ENCODE measurements at places on chromosomes 7 and 10.

GRCh38 chr7:12647364-12648219, 39.8 kb upstream of the ARL4A start:
- no peak for DNase-seq

- DNase-seq, result no peak
Observed at GRCh38 chr7:46604241-46604661, 683.2 kb upstream of the IGFBP3 start.

- no peak for DNase-seq
Observed at GRCh38 chr10:28774051-28774995, 97.0 kb downstream of the BAMBI start.

DNA sequence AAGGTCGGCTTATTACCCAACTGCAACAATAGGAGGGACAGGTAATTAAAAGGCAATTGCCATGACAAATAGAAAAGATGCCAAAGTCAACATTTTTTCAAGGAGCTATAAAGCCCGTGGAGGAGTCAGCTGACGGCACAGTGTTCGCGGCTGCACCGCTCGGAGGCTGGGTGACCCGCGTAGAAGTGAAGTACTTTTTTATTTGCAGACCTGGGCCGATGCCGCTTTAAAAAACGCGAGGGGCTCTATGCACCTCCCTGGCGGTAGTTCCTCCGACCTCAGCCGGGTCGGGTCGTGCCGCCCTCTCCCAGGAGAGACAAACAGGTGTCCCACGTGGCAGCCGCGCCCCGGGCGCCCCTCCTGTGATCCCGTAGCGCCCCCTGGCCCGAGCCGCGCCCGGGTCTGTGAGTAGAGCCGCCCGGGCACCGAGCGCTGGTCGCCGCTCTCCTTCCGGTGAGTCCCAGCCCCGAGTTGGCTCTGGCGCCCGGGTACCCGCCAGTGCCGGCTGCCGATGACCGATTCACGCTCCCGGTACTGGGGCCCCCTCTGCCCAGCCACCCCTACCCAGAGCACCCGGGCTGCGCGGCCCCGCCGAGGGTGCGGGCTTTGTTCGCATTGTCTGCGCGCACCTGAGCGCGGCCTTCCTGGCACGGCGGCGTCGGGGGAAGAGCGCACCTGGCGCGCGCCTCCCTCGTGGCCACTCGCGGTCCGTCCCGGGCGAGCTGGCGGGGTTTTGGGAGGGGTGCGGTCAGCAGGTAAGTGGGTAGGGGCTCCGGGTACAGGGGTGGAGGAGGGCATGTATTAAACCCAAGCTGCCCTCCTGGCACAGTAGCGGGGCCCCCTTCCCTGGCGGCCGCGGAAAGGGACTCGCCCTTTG, at the start of gene VWA2:
TSS of gene VWA2 (plus strand) at position 138 of the 877 bp plus-strand sequence. CDS start 9,460 bp downstream, outside the sequence.
- peak; percentile 28 for DNase-seq

- DNase-seq, result no peak
Observed at GRCh38 chr7:4706384-4707216, 24.5 kb downstream of the FOXK1 start.

GRCh38 chr7:41445946-41446345, 256.9 kb downstream of the INHBA start:
- DNase-seq, result no peak

DNA sequence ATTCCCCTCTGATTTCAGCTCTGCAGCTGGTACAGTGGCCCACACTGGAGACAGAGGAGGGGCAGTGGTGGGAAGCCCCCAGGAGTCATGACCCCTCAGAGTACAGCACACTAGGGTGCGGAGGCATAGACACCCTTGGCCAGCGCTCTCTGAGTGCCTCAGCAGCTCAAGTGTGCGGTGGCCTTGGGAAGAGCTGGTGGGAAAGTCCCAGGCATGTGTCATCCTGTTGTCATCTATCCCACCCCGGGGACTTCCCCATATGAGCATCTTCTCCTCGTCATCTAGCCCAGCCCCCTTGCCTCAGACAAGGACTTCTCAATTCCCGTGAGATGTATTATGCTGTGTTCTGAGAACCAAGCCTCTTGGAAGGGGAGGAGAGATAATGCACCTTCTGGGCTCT, 15.6 kb upstream of the PPIF start:
- peak; percentile 47 for DNase-seq

GRCh38 chr10:121337427-121337826, 260.8 kb downstream of the FGFR2 start:
- no peak for DNase-seq

GRCh38 chr7:42947521-42947920, 15.3 kb downstream of the MRPL32 start:
- DNase-seq, result no peak

- DNase-seq, result peak; percentile 84
Observed at GRCh38 chr7:100483090-100483721, 521 bp upstream of the NYAP1 start.

GRCh38 chr7:157851501-157852067, 514.8 kb downstream of the DNAJB6 start:
- no peak for DNase-seq

GRCh38 chr7:80654887-80655340, 16.5 kb downstream of the CD36 start:
- no peak for DNase-seq

DNA sequence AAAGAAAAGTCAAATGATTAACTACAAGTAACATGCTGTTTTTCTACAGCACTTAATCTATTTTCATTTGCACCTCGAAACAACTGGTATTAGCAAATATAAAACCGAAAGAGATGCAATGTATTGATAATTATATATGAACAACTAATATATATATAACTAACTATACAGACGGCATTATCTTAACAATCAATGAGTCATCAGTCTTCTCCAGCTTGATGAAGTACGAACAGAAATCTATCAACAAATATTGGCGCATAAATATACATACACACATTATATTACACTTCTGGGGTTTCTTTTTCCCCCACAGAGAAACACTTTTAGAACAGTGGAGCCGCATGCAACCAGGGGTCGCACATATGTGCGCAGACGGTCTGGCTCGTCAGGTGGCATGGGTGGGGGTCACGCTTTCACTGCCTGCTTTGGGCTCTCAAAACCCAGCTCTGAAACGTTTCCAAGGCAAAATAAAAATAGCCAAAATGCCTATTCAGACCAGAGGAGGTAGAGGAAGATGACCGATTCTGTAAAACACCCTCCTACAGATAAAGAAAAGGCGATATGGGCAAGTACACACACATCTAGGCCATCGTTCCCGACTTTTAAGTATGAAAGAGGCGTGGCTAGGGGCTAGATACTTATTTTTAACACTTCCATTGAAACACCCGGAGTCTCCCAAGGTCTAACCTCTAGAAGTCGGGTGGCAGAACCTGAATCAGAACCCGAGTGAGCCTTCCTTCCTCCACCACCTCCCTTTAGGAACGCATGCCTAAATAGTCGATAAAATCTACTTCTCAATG, 1.7 kb downstream of the ARHGAP12 start:
- no peak for DNase-seq

DNA sequence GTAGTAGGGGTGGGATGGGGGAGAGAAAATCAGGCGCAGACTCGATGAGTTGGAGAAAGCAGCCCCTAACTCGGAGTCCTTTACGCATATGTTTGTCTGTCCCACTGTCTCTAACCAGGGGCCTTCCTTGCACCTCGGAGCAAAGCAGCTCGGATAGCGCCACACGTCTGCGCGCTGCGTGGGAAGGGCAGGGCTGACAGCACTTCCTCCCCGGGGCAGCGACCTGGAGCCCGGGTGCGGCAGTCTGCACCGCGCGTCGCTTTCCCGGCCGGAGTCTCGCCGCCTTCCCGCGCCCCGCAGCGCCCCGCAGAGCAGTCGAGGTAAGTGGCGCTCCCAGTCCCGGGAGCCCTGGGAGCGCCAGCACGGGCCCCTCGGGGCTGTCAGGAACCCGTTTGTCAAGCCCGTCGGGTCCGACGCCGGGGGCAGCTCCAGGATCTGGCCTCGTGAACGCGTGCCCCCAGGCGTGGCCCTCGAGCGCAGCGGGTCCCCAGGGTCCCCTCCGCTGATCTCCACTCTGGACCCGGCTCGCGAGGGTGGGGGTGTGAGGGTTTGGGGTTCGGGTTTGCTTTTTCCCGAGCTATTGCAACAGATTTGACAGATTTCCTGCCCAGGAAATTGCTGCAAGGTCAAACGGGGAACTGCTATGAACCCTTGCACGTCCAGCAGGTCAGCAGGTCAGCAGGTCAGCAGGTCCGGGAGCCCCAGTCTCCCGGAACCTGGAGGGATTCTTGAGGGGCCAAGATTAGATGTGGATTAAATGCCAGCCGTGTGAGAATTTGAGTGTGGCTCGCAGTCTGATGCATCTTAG, 597 bp downstream of the APBB1IP start:
- peak; percentile 66 for DNase-seq

DNA sequence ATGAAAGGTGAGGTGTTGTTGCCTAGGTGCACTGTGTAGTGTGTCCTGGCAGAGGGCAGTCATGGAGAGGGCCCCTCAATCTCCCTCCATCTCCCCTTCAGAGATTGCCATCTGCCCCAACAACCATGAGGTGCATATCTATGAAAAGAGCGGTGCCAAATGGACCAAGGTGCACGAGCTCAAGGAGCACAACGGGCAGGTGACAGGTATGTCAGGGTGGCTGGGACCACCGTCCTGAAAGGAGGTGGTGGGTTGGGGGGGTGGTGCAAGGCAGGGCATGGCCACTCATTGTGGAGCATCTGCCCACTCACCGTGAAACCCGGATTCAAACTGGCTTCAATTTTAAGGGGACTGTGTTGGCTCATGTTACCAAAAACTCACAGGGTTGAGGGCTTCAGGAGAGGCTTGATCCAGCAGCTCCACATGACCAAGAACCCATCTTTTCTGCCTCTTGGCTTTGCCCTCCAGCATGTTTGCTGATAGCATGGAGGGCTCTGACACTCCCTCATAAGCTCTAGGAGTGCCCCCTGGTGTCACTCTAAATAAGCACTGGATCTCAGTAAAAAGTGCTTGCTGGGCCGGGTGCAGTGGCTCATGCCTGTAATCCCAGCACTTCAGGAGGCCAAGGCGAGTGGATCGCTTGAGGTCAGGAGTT, 12.2 kb downstream of the ARPC1B start:
- peak; percentile 25 for DNase-seq

DNA sequence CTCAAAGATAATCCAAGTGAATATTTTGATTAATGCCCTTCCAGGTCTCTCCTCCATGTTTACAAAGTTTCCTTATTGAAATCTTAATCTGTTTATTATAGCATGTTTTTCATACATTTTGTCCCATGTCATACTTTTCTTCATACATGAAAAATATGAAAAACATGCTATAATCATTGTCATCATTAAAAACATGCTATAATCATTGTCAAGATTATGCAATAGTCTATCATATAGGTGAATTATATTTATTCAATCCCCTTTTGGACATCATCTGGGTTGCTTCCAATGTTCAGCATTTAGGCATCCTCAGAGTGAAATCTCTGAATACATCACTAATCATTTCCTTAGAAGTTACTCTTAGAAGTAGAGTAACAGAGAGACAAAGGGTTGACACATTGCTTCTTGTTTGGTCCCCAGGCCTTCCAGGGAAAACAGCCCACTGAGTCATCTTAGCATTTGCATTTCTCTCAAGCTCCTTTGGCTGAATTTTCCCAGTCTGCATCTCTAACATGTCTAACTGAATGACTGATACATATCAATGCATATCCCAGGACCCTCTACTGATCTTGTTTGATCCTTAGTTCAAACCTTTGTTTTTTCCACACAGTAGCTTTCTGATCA, 87.0 kb downstream of the SGMS1 start:
- DNase-seq, result no peak

DNA sequence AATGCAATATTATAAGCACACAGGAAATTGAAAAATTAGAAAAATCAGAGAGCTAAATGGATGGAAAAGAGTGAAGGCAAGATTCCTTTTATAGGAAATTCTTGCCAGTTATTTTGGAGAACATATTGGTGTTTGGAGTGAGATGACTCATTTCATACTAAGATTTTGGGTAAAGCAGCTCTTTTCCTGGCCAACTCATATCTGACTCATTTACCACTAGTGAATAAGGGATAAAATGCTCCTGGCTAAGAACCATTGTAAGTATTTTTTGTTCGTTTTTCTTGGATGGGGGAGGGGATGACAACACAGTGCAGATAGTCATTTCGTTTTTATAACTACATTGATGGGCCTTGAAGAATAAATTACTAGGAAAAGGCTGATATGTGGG, 139.3 kb downstream of the TWIST1 start:
- DNase-seq, result no peak

DNA sequence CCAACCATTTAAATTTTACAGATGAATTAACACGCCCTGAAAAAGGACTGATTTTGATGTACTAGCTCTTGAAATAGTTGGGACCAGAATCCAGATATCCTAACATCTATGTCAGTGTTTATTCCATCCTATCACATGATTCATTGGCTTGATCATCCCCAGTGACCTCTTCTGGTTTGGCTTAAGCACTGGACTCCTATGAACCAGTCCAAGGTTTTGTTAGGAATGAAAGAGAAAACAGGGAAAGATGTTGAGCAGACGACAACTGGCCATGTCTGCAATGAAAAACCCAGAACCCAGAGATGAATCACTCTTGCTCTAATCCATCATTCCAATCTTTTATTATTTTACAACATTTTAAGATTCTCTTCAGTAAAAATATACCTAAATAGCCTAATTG, 1080.9 kb downstream of the SORCS1 start:
- no peak for DNase-seq

DNA sequence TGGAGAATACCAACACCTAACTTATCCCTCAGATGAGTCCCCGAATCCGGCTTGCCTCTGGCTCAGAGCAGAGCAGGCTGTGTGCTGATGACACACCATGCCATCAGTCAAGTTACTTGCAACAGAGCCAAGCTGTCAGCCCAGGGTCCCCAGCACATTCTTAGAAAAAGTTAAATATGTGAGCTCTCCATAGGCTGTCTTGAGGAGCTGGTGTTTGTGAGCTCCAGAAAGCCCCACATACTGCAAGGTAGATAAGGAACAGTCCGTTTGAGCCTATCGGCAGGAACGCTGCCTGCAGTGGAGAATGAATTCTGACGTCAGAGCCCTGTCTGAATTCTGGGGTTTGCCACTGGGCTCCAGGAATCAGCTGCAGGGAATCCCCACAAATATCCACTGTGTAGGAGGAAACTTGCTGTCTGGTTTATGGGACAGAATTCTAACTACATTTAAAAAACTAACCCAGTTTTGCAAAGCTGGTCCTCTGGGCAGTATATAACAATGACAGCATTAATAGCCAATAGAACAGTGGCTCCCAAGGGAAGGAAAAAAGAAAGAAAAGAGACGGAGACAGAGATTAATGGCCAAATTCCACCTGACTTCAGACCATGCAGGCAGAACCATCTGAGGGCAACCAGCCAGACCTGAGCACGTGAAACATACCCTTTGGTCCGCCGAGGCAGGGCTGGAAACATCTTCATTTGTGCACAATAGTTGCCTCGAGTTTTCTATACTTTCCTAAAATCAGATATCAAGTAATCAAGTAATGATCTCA, 3.6 kb downstream of the SFXN4 start:
- no peak for DNase-seq

DNA sequence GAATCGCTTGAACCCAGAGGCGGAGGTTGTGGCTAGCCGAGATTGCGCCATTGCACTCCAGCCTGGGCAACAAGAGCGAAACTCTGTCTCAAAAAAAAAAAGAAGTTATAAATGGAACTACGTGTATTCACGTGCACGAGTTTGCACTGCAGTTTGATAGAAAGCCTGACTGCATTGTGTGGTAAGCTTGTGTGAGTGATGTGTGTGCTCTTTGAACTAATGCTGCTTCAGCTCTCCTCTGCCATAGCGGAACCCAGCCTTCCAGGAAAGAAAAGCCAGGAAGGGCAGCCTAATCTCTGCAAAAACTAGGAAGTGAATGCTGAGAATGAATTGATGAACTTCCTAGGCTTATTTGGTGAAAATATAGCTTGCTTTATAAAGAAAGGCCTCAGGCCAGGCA, 15.6 kb upstream of the MKRN1 start:
- DNase-seq, result no peak
